ENCODE measurements at places on chromosomes 6 and 20. TPM values are rescaled to one million over a fixed set of nuclear protein-coding genes. Genes with fewer than 3 reads are reported as not detected.

The TRIM15 gene
- total RNA-seq: not detected

The MOXD1 gene
- 118 TPM for total RNA-seq

The PBOV1 gene
- total RNA-seq: not detected

The WFDC10B gene
- not detected for total RNA-seq

The SIGLEC1 gene
- total RNA-seq: not detected

The LAMA4 gene
- 174 TPM for total RNA-seq

All from smooth muscle cell of the umbilical artery (primary cell).